ENCODE measurements at places on chromosomes 6 and 20.
A peak's percentile ranks its signal among the peaks of the same experiment; 100 is the strongest.

DNA sequence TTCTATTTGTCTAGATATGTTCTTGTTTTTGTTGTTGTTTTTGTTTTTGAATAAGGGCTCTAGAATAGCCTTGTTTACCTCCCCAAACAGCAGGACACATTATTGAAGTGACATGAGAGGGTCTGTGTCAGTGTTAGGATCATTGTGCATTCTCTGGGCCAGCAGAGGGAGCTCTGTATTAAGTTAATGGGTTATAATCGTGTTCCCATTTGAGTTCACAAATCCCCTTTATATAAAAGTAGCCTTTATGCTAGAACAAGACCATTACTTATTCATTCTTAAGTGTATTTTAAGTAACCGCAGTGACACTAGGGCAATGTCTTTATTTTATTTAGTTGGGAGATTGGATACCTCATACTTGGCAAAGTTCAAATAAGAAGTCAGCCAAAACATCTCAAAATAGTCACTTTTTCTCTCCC, 44.8 kb downstream of the STK4 start:
- DNase-seq, result peak; percentile 68

GRCh38 chr20:63261060-63261794, 7.0 kb upstream of the NKAIN4 start:
- DNase-seq, result no peak

DNA sequence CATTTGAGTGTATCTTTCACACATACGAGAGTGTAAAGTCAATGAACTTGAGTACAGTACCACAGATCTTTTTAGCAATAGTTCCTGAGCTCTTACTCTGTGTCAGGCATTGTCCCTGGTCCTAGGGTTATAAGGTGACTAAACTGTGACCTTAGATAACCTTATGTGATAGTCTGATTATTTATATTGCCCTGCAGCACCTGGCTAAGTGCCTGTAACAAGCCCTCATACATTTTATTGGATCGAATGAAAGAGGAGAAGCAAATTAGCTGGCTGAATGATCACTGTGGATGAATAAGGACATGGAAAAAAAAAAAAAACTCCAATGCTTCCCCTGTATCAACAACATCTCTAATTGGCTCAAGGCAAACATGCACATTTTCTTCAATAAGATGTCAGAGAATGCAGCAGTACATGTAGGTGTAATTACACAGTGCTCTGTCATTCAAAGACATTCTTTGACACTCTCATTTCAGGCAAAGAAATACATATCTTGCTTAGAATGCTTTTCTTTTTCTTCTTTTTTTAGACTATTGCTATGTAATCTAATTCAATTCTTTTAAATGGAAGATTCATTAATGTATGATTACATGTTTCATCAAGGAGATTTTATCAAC, 153.4 kb downstream of the PHACTR1 start:
- no peak for DNase-seq

DNA sequence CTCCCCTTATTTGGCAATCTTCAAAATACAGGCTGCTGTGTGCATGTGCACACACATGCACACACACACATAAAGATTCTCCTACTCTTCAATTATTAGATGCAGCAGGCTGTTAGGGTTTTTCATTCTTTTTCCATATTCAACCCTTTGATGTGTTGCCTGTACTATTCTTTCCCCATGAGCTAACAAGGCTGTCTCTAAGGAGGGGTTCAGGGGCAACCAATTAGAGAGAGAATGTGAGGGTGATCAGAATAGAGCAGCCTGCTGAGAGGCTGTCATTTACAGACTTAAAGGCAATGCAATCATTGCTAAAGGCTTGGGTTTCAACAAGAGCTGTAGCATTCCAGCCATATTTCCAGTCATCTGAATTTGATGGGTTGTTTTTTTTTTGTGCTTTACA, 467.4 kb upstream of the ID4 start:
- DNase-seq, result no peak

Data from muscle of leg (tissue), 16 donors.